ENCODE measurements at places on chromosomes 6 and 20.

- no peak for DNase-seq
Observed at GRCh38 chr20:23305098-23305497, 45.5 kb upstream of the NXT1 start.

DNA sequence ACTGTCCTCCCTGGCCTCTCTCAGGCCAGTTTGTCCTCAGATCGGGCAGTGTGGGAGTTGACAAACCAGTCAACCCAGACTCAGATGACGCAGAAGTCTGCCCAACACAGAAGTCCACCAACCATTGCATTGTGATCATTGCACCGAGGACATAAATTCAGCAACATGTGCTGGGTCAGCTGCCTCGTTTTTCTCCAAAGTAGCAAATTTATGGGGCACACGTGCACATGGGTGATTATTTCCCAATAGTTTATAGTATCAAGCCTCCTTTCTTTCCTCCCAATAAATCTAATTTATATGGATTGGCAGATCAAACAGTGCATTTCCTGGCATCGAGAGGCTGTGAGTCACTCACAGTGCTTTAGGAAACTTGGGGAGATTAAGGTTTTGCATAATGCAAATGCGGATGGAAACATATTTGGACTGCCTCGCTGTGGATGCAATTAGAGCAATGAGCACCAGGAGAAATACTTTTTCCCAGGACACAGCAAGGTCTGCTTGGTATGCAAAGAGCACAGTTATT is 413.7 kb upstream of the SULF2 start:
- DNase-seq = no peak

DNA sequence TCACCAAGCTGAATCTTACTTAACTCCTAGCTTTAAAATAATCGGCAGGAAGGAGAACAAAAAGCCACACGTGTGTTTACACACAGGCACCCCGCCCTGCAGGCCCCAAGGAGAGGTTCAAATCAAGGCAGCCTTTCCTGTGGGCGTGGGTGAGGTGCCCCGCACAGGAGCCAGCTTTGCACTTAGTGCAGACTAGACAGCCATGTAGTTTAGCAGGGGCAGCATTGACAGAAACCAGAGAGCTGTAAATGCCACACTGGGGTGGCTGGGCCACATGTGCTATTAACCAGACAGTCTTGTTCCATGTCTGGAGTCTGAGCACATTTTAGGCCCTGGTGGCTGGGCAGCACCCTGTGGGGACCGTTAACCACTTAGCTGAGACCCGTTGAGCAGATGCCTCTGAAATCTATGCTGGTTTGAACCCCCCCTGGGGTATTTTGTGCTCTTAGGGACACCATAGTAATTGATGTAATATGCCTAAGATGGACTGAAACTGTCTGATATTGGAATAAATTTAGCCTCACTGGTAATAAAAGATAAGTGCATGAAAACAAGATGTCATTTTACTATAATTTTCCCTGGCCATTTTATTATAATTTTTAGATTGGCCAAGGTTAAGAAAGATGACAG is 106.4 kb upstream of the KCNG1 start:
- no peak for DNase-seq

GRCh38 chr6:36563237-36563927 is 16.1 kb upstream of the STK38 start:
- no peak for DNase-seq

DNA sequence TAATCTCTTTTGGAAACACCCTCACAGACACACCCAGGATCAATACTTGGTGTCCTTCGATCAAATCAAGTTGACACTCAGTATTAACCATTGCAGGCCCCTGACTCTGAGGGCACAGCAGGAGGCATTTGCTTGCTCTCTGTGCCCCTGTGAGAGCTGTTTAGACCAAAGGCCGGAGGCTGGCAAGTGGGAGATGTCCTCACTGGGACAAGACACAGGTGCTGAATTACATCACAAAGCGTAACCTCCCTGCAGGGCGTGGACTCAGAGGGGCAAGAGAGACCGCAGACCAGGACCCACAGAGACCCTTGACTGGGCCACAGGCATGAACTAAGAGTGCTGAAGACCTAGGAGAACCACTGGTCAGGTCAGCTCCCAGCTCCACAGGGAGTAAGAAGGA is at the start of gene CST8:
CST8 (plus strand) TSS at position 301 of the 400 bp plus-strand sequence. CDS start 551 bp downstream, outside the sequence.
- no peak for DNase-seq

- DNase-seq = no peak
Observed at GRCh38 chr6:99232056-99232455, 117.4 kb downstream of the FAXC start.

GRCh38 chr6:144153260-144153659 is 2.9 kb downstream of the STX11 start:
- DNase-seq = no peak

GRCh38 chr6:101404775-101405174 is 11.3 kb downstream of the GRIK2 start:
- no peak for DNase-seq

DNA sequence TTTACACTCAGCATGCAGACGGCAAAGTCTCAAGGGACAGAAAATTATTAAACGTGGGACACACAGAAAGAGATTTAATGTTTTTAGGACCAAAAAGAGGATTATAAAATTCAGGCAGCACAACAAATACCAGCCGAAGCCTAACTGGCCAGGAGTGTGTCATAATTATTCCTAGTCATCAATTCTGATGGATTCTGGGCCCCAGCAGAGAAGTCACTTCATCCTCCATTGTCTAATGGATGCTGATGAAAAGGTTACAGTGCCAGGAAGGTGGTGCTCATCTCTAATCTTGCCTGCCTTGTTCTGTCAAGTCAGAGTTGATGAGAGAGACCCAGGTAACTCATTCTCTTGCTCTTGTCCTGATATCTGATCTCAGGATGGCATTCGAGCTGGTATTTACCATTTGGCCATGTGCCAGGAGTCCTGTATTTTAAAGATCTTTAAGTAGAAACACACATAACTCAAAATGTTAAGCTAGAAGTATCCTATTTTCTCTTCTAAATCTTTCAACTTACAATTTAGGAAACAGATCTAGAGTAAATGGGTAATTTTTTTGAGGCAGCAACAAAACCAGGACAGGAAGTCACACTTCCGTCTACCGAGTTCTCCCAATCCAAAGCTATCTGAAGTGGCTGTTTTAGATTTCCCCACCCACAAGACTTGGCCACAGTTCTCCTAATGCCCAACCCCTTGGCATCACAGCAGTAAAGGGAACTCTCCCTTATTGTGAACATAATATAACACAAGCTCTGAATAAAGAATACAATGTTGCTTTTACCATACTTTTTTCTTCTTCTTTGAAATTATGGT is 50.0 kb downstream of the ADAT2 start:
- DNase-seq = peak; percentile 56

- DNase-seq = no peak
Observed at GRCh38 chr6:150735341-150735851, 130.1 kb upstream of the MTHFD1L start.

DNA sequence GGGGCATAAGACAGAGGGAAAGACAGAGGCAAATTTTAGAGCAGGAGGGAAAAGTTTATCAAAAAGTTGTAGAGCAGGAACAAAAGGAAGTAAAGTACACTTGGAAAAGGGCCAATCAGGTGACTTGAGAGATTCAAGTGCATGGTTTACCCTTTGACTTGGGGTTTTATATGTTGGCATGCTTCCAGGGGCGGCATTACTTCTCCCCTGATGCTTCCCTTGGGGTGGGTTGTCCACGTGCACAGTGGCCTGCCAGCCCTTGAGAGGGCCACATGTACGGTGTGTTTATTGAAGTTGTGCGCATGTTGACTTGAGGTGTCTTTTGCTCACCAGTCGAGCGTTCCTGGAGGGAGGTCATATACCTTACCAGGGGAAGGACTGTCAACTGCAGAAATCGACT is 259.5 kb upstream of the JARID2 start:
- no peak for DNase-seq

DNA sequence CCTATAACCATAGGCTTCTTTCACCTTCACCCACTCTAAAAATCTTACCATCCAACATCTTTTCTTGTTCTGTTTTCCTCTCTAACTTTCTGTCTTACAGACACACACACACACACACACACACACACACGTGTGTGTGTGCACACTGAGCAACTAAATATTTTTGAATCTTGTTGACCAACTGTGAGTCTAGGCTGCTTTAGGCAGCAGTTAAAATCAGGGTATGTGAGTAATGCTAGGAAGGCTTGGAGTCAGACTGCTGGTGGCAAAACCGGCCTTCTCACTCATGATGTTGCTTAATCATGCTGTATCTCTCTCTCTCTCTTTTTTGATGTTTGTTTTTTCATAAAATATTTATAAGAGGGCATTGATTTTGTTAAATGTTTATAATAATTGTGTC is 103.1 kb upstream of the TBX18 start:
- DNase-seq = no peak

GRCh38 chr6:100260584-100260983 is 204.1 kb downstream of the SIM1 start:
- DNase-seq = no peak

GRCh38 chr6:45741437-45742171 is 274.1 kb downstream of the CLIC5 start:
- DNase-seq = no peak

- no peak for DNase-seq
Observed at GRCh38 chr6:107670792-107671199, 153.3 kb downstream of the SCML4 start.

- no peak for DNase-seq
Observed at GRCh38 chr6:9197726-9198125, 762.4 kb upstream of the SLC35B3 start.

DNA sequence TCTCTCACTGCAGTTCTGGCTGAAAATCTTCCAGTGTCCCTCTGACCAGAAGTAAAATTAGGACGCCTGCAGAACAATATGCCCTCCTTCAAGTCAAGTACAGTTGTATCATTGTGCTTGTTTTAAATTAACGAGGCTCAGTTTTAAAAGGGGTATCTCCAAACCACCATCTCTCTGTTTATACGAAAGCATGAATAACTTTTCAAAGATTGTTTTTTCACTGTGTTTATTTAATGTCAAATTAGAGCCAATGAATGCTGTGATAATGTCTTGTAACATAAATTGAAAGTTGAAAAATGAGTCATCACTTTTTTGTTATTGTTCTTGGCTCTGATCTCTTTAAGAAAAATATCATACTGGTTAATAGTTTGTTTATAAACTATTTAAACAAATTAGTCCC is 230.7 kb upstream of the THEMIS start:
- DNase-seq = no peak

- no peak for DNase-seq
Observed at GRCh38 chr6:159833556-159833955, 33.5 kb downstream of the PNLDC1 start.

GRCh38 chr6:48994811-48995210 is 468.2 kb downstream of the MMUT start:
- DNase-seq = no peak

GRCh38 chr6:67131827-67132226 is 1424.8 kb upstream of the EYS start:
- no peak for DNase-seq

- no peak for DNase-seq
Observed at GRCh38 chr6:143839196-143839595, 3.9 kb upstream of the LTV1 start.

GRCh38 chr6:131646249-131646670 is 9.2 kb downstream of the ENPP3 start:
- no peak for DNase-seq

- no peak for DNase-seq
Observed at GRCh38 chr6:14693301-14694192, 552.3 kb upstream of the JARID2 start.

- no peak for DNase-seq
Observed at GRCh38 chr6:5506597-5506996, 245.3 kb downstream of the FARS2 start.

DNA sequence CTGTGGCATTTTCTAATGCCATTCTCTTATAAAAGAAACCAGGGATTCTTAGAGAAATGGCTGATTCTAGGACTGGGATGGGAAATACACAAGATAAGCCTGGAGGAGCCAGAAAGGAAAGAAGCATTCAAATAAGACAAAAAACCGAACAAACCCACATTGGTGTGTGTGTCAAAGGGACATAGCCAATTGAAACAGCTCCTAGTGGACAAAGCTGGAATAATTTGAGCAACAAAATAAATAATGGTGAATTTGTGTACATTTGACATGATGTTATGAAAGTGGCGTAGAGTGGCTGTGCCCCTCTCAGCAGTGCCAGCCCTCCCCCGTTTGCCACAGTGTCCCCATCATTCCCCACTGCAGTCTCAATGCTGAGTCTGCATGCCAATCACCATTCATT is 55.5 kb downstream of the B3GAT2 start:
- no peak for DNase-seq

GRCh38 chr6:32685603-32686002 is 19.1 kb upstream of the HLA-DQB1 start:
- DNase-seq = no peak

DNA sequence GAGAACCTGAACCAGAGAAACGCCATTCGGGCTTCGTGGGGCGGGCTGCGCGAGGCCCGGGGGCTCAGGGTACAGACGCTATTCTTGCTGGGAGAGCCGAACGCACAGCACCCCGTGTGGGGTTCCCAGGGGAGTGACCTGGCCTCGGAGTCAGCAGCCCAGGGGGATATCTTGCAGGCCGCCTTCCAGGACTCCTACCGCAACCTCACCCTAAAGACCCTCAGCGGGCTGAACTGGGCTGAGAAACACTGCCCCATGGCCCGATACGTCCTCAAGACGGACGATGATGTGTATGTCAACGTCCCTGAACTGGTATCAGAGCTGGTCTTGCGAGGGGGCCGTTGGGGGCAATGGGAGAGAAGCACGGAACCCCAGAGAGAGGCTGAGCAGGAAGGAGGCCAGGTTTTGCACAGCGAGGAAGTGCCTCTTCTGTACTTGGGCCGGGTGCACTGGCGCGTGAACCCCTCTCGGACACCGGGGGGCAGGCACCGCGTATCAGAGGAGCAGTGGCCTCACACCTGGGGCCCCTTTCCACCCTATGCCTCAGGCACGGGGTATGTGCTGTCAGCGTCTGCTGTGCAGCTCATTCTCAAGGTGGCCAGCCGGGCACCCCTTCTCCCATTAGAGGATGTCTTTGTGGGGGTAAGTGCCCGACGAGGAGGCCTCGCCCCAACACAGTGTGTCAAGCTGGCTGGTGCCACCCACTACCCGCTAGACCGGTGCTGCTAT is 904 bp downstream of the B3GALT4 start:
- no peak for DNase-seq

DNA sequence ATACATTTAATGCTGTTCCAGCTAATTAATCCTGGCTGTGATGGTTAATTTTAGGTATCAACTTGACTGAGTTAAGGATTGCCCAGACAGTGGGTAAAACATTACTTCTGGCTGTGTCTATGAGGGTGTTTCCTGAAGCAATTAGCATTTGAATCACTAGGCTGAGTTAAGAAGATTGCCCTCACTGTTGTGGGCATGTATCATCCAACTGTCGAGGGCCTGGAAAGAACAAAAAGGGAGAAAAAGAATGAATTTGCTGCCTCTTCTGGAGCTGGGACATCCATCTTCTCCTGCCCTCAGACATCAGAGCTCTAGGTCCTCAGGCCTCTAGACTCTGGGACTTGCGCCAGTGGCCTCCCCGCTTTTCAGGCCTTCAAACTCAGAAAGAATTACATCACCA is 34.3 kb downstream of the SDHAF4 start:
- DNase-seq = no peak
